Esophagus mucosa (tissue), 1 donor: ENCODE measurements at places on chromosomes 1 and 21. TPM values are rescaled to one million over a fixed set of nuclear protein-coding genes. Genes with fewer than 3 reads are reported as not detected.
A peak's percentile ranks its signal among the peaks of the same experiment; 100 is the strongest.

SHISA4 gene
- total RNA-seq: 1.2 TPM

DNA sequence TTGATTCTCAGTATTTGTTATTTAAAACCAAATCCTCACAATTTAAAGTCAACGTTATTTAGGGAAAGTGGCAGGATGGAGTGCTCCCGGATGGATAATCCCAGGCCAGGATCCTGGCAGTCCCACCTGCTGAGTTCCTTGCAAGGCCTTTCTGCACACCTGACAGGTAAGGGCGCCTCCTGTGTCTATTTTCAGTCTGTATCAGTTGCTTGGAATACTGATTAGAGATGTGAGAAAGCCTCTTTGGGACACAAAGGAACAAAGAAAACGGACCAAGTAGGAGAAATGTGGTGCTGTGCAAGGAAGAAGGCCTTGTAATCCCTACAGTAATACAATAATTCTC lies 12.2 kb downstream of the STYXL2 start:
- ATAC-seq: no peak

GRCh38 chr1:172900376-172900997 lies 150.3 kb downstream of the TNFSF18 start:
- no peak for ATAC-seq

SELENBP1 gene
- total RNA-seq: 14.0 TPM

DNA sequence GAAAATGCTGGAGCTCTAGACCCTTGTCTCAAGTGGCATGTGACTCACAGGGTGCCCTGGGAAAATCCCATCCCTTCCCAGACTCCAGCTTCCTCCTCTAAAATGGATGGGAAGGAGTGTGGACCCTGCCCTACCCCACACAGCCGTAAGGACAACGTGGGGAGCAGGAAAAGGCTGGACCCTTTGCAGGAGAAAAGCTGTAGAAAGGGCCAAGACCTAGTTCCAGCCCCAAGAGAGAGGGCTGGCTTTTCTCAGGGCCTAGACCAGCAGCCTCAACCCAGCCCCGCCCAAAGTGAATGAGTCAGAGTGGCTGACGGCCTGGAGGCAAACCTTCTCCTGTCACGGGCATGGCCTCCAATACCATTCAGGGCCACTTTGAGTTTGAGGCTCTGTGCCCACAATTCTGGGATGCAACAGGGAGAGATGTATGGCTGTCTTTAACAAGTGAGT lies 1.1 kb downstream of the LAMB3 start:
- ATAC-seq: peak; percentile 75

DNA sequence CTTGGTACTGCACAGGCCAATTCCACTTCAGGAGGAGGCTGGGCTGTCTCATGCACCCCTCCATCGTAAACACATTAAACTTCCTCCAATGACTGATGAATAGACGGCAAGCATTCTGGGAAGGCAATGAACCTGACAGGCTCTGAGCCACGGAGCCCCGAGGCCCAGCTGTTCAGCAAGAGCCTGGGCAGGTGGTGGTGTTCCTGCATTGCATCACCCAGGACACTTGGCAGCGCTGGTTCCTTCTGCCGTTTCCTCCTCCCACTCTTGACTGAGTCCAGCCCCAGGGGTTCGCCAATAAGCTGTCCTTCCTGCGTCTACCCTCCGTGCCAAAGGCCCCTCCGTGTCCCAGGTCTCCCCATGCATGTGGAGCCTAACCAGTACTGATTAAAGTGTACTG lies 109.8 kb downstream of the JAK1 start:
- peak; percentile 67 for ATAC-seq

SORT1 gene
- 60.6 TPM for total RNA-seq

- no peak for ATAC-seq
These were observed 97.5 kb downstream of the DMRTB1 start for GRCh38 chr1:53556657-53557227.

SPRR2B gene
- 27.1 TPM for total RNA-seq

- ATAC-seq: no peak
These were observed 74.6 kb downstream of the NENF start for GRCh38 chr1:212507369-212507768.

DNA sequence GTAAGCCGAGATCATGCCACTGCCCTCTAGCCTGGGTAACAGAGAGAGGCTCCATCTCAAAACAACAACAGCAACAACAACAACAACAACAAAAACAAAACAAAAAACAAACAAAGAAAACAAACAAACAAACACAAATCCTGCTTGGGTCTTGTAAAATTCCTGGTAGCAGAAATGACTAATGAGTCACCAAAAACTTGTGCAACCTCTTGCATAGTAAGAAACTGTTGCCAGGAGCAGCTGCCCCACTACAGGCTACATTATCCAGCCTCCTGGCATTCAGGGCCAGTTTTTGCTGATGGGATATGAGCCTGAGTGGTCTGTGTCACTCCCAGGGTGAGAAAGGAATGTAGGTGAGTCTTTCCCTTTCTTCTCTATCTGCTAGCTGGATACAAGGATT lies 245.4 kb downstream of the TNR start:
- ATAC-seq: no peak

TMPRSS3 gene
- total RNA-seq: 0.32 TPM

GRCh38 chr1:202192770-202193613 lies 607 bp upstream of the LGR6 start:
- ATAC-seq: peak; percentile 50

ERVH48-1 gene
- not detected for total RNA-seq

PGBD5 gene
- 6.4 TPM for total RNA-seq

DNA sequence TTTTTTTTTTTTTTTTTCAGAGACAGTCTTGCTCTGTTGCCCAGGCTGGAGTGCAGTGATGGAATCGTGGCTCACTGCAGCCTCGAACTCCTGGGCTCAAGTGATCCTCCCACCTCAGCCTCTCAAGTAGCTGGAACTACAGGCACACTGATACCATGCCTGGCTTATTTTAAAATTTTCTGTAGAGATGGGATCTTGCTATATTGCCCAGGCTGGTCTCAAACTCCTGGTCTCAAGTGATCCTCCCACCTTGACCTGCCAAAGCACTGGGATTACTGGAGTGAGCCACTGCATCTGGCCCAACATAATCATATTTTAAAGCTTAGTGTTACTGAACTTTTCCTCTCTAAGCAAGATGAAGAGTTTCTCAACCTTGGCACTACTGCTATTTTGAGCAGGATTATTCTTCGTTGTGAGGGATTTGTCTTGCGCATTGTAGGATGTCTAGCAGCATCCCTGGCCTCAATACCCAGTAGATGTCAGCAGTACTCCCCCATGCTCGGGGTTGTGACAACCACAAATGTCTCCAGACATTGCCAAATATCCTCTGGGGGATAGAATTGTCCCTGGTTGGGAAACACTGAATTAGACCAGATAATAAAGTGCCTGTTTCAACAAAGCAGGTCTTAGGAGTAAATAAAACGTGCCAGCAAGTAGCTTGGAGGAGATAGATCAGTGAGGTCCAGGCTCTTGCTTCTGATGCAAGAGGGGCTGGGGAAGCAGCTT lies 15.1 kb upstream of the THRAP3 start:
- ATAC-seq: no peak

GRCh38 chr1:170619241-170620028 lies 44.5 kb upstream of the PRRX1 start:
- ATAC-seq: no peak

DNA sequence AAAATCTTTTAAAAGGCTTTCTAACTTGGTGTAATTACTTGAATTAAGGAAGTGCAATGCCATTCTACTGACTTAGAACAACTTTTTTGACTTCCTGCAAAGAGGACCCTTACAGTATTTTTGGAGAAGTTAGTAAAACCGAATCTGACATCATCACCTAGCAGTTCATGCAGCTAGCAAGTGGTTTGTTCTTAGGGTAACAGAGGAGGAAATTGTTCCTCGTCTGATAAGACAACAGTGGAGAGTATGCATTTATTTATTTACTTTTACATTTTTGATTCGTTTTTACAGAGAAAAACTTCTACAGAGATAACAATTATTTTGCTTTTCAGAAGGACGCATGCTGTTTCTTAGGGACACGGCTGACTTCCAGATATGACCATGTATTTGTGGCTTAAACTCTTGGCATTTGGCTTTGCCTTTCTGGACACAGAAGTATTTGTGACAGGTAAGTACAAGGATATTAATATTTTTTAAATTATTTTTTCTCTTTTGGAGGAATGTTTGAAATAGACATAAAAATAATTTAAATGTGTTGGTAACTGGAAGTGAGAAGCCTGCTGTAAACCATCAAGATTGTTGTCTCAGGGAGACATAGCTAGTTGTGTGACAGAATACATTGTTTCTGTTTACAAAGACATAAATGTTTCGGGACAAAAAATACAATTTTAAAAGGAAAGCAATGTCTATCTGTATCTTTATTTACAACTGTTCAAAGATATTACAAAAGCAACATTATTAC lies at the start of gene PTPRC:
Gene PTPRC, plus strand, starts transcription at position 147 of the 742 bp plus-strand sequence. Its CDS starts 229 bp downstream, at position 376.
- peak; percentile 50 for ATAC-seq
